ENCODE measurements at places on chromosomes 12 and 14.

DNA sequence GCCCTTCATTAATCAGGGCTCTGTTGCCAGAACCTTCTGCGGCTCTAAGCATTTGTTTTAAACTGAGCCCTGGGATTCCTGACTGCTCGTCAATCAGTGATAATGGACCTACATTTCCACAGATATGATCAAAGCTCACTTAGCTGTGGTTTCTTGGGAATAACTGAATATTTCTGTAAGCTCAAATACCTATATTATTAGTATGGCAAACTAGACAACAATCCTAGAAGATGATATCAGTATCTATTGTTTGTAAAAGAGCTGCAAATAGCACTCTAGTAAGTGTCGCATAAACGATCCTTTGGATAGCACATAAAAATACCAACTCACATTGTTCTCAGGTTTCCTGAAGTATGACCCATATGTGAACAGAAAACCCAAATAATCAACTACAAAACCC is 150.4 kb downstream of the PPM1H start:
- peak; percentile 14 for DNase-seq

GRCh38 chr12:56299308-56299852 is 750 bp downstream of the CS start:
- DNase-seq: no peak

- no peak for DNase-seq
Observed at GRCh38 chr12:121565076-121565475, 15.7 kb downstream of the KDM2B start.

DNA sequence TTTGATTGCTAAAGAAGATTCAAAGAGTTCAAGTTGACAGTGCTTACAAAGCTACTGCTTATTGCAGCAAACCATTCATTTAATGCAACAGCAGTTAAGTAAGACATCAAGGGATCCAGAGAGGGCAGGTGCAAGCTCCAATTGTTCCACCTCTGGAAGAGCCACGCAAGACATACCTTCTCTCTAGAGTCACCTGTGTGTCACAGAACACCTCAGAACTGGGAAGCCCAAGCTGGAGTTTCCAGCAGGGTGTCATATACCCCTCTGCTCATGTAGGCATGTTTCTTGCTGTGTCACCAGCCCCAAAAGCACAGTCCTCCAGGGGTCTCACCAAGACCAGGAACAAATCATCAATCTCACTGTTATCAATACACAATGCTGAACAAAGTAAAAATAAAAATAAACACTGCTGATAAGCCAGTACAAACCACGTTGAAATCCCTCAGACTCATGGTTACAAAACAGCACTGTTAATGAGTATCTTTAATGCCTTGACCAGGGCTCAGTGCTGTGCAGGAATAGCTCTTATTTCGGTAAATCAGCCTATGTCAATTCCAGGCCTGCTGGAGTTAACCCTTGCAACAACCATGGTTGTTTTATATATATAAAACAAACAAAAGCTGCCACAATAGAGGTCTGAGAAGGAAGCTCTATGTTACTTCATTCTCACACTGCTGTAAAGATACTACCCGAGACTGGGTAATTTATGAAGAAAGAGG is 37.4 kb upstream of the BATF start:
- no peak for DNase-seq

- no peak for DNase-seq
Observed at GRCh38 chr14:103129301-103130016, 6.2 kb downstream of the TNFAIP2 start.

DNA sequence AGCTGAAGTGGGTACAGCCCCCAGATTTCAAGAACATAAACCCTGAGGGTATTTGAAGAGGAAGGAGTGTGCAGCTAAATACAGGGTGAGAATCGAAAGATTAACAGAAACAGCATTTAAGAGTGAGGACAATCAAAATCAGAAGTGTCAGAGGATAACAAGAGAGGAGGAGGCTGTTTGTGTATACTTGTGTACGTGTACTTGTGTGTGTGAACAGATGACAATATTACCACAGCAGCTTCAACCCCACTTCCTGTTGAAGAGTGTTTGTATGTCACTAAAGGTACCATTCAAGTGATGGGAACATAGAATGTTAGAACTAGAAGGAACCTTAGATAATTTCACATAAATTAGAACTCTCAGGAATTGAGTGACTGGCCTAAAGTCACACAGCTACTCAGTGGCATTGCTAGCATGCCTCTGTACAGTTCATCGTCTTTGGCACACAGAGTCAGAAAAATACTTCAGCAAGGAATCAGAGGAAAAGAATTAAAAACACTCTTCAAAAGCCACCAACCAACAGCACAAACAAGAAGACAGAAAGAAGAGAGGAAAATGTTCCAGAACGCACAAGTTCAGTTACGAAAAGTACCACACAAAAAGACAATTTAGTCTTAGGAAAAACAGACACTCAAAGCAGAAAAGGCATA is 164.3 kb upstream of the BCL2L14 start:
- peak; percentile 64 for DNase-seq

Data from astrocyte of the spinal cord (primary cell).